ENCODE measurements at places on chromosomes 12 and 14.
A peak's percentile ranks its signal among the peaks of the same experiment; 100 is the strongest.

DNA sequence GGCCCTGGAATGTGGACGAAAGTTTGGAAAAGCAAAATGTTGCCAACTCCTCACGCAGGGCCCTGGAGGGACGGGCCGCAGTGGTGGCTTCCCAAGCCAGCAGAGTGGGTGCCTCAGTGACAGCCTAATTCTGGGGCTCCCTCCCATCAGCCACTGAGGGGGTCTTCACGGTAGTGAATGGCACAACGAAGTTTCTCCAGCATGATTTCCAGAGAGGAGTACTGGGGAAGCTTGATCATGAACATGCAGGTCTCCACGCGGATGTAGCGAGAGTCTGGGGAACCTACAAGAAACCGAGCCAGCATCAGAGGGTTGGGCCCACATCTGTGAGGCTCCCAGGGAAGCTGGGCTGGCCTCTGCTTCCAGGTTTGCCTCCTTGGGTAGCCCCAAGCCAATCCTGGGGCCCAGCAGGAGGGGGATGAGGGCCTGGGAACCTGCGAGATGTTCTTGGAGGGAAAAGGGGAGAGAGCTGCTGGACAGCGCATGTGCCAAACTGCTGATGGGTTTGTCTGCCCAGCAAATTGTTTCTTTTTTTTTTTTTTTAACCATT lies 37.0 kb downstream of the TRAFD1 start:
- no peak overlapping the region for H3K27ac ChIP-seq
- peaks cover 11% of the 10 kb centered on the region for H3K36me3 ChIP-seq
- DNase-seq, result no peak
- no peaks in the 10 kb centered on the region for H3K4me1 ChIP-seq
- H3K27me3 ChIP-seq, result no peaks in the 10 kb centered on the region

GRCh38 chr14:61355892-61356325 lies 34.5 kb downstream of the PRKCH start:
- H3K4me3 ChIP-seq, result no peak overlapping the region
- H3K27me3 ChIP-seq, result no peaks in the 10 kb centered on the region
- no peak overlapping the region for H3K27ac ChIP-seq
- H3K36me3 ChIP-seq, result no peaks in the 10 kb centered on the region

DNA sequence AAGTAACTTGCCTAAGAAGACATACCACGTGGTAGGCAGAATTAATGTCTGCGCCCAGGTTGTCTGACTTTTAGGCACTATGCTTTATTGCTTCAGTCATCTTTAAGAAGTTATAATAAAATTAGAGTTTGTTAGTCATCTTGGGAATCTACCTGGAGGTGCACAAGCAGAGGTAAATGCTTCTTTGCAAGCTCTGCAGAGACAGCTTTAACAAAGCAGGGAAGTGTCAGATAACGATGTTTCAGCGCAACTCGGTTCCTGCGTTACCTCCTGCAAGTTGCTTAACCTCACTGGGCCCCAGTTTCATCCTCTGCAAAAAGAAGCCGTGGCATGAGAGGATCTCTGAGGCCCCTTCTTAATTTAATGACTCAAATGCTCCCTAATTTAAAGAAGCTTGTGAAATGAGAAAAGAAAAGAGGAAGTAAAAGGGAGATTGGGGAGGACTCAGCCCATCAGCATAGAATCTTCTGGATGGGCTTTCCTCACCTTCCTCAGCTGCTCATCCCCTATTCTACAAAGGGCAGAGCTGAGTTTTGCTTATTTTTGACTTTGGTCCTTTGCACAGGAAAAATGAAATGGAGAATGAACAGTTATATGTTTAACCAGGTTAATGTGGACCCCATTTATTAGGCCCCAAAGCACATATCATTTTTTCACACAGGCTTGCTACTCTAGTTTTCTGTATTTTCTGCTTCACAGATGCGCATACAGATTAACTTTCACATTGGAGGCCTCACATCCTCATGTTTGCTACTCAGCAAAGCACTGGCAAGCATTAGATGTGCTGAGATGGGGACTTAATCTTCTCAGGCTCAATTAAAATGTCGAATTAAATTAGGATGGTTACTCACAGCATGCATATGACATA lies 5.1 kb downstream of the ARHGDIB start:
- no peaks in the 10 kb centered on the region for H3K4me1 ChIP-seq
- DNase-seq, result no peak
- no peak overlapping the region for H3K27ac ChIP-seq
- H3K27me3 ChIP-seq, result no peaks in the 10 kb centered on the region
- no peaks in the 10 kb centered on the region for H3K36me3 ChIP-seq
- no peak overlapping the region for H3K4me3 ChIP-seq

DNA sequence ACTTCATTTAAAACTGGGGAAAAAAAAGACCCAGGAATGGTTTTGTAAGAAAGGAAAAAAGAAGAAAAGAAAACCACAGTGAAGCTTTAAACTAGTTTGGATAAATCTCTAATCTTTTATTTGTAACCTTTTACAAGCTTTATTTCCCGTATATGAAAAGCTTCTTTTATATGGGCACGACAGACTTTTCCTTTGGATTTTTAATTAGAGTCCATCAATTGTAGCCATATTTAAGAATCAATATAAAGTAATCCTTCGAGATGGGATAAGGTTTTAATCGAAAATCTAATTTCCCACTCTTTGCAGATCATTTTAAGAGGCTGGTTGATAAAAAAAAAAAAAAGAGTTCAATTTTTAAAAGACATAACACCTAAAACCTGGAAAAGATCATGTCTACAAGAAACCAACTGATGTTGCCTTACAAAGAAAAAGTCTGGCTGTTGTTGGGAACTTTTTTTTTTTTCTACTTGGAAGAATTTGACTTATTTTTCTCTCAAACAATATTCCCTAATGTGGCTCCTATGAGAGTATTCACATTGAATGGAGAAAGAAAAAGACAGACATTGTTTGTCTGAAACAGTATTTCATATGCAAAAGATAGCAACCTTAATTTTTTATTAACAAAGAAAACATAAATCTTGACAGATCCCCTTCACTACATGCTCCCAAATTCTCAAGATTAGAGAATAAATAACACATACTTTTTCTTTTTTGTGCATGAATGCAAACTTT lies 4.9 kb upstream of the OTX2 start:
- no peak overlapping the region for H3K27ac ChIP-seq
- H3K36me3 ChIP-seq, result no peaks in the 10 kb centered on the region
- H3K4me1 ChIP-seq, result no peaks in the 10 kb centered on the region

DNA sequence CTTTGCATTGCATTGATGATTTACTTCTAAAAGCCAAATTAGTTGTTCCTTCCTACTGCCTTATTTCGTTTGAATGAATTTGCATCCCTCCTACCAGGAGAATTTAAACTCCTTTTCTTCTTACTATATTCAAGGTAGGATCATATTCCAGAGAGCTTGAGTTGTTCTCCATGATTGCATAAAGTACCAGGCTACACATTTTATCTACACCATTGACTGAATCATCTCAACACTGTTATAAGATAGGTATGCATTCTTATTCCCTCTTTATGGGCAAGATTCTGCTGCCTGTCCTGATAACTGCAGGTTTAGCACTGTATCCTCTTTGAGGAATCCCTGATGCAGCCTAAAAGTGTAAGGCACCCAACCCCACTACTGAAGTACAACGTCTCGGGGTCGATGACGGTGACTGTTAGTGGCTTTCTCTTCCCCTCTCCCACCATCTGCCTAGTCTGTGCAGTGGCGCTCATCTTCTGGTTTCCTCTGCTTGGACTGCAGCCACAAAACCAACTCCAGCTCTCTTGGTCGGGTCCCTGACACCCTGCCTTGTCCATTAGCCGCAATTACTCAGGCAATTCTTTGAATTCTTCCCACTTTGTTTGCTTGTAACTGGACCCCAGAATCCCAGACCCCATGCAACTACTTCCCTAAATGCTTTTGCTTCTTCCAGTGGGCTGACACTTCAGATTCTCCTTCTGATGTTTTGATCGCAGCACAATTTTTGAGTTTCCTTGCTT lies 44.4 kb upstream of the STXBP6 start:
- H3K4me3 ChIP-seq, result no peak overlapping the region
- H3K36me3 ChIP-seq, result no peaks in the 10 kb centered on the region
- DNase-seq, result no peak
- H3K4me1 ChIP-seq, result peaks cover 13% of the 10 kb centered on the region

DNA sequence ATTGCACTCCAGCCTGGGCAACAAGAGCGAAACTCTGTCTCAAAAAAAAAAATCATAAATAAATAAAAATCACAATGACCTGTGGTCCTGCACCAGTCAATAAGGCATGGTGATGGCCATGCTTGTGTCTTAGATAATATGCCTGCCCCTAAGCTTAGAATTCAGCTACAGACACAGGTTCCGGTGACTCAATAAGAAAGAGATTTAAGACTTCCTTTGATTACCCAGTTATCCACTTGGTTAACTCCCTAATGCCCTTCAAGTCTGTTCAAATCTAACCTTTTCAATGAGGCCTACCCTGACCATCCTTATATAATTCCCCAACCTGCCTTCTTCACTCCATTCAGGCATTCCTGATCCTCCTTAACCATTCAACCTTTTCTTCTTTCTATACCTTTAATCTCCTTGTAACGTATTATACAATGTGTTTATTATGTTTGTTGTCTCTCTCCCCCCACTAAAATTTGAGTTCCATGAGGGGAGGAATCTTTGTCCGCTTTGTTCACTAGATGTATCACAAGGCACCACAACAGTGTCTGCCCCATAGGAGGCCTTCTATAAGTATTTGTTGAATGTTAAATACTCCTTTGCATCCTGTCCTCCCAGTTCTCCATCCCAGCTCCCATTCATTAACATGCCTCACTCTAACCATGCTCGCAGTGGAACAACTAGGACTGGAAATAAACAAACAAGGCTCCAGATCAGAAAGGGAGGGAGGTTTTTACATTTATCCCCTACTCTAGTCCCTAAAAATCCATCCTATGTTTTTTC lies 8.9 kb downstream of the MAP4K5 start:
- no peak overlapping the region for H3K4me3 ChIP-seq
- no peak for DNase-seq
- H3K27me3 ChIP-seq, result no peaks in the 10 kb centered on the region
- peaks cover 25% of the 10 kb centered on the region for H3K4me1 ChIP-seq

- H3K27ac ChIP-seq, result no peak overlapping the region
- peaks cover 14% of the 10 kb centered on the region for H3K36me3 ChIP-seq
- H3K4me1 ChIP-seq, result peaks cover 20% of the 10 kb centered on the region
- DNase-seq, result no peak
- H3K4me3 ChIP-seq, result no peak overlapping the region
These were observed 13.9 kb downstream of the ERG28 start for GRCh38 chr14:75646762-75647161.

DNA sequence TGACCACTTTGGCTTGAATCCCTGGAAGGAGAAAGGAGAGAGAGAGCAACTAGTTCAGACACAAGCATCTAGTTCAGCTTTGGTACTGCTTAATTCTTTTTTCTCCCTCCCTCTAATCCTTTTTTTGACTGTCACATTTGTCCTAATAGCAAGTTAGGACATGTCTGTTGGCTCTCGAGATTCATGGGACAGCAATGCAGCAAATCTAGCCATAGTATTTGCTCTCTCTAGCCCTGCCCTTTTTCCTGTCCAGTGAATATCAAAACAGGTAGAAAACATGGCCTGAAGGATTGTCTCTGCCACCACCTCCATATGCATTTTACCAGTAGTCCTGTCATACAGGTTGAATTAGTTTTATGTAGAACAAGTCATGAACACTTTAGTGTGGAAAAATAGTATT lies 116.4 kb downstream of the PTPRB start:
- no peak for DNase-seq
- H3K27me3 ChIP-seq, result no peaks in the 10 kb centered on the region
- no peaks in the 10 kb centered on the region for H3K4me1 ChIP-seq
- no peaks in the 10 kb centered on the region for H3K36me3 ChIP-seq
- H3K4me3 ChIP-seq, result no peak overlapping the region

DNA sequence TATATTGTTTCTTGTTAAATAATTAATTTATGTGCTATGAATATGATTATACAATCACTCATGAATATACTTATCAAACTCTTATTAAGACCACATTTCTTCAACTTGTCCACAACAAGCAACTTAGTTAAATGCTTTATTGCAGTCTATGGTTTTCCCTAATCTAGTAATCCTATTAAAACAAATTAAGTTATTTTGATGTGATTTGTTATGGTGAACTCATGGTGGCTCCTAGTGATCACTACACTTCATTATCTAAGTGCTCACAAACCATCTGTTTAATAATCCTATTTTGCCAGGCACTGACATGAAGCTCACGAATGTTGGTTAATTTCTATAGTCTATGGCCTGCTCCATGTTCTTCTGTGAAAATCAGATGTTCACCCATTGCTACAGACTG lies 42.9 kb downstream of the INSM2 start:
- no peaks in the 10 kb centered on the region for H3K27me3 ChIP-seq
- H3K36me3 ChIP-seq, result no peaks in the 10 kb centered on the region
- no peak for DNase-seq
- no peaks in the 10 kb centered on the region for H3K4me1 ChIP-seq
- H3K27ac ChIP-seq, result no peak overlapping the region
- H3K4me3 ChIP-seq, result no peak overlapping the region

- H3K27ac ChIP-seq, result peak overlapping the region; percentile 46
- no peaks in the 10 kb centered on the region for H3K36me3 ChIP-seq
- no peaks in the 10 kb centered on the region for H3K27me3 ChIP-seq
- no peak for DNase-seq
These were observed 6.7 kb downstream of the VASH1 start for GRCh38 chr14:76767681-76768656.

GRCh38 chr14:21049271-21049673 lies 7.1 kb downstream of the RNASE7 start:
- DNase-seq, result no peak
- H3K36me3 ChIP-seq, result no peaks in the 10 kb centered on the region
- H3K4me1 ChIP-seq, result peaks cover 14% of the 10 kb centered on the region
- H3K27ac ChIP-seq, result no peak overlapping the region
- H3K27me3 ChIP-seq, result no peaks in the 10 kb centered on the region

- H3K4me3 ChIP-seq, result no peak overlapping the region
- H3K27ac ChIP-seq, result no peak overlapping the region
- H3K36me3 ChIP-seq, result no peaks in the 10 kb centered on the region
- no peaks in the 10 kb centered on the region for H3K27me3 ChIP-seq
- no peak for DNase-seq
These were observed 4.5 kb upstream of the CACNA2D4 start for GRCh38 chr12:1922985-1923384.

DNA sequence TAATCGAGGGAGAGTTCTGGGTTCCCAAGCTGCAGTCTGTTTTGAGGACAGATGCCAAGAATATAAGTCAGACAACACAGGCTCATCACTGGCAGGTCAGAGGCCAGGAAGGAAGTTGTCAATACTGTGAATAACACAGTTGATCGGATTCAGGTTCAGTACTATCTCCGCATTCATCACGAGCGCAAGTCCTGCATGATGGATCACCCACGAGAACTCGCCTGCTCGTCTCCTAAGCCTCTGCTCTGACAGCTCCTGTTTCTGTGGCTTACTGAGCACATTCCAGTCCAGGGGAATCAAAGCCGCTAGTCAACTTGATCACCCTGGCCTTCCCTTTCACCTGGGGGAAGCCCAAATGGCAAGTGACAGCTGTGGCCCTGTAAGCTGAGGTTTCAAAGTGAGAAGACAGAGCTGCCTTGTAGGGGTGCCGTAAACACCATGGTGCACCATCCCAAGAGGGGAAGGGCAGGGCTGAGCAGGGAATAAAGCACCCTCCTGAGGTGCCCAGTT lies 60.1 kb upstream of the DICER1 start:
- no peaks in the 10 kb centered on the region for H3K27me3 ChIP-seq
- no peak overlapping the region for H3K27ac ChIP-seq

GRCh38 chr12:67994046-67994445 lies 4.8 kb downstream of the IFNG-AS1 start:
- no peaks in the 10 kb centered on the region for H3K4me1 ChIP-seq
- H3K27ac ChIP-seq, result no peak overlapping the region
- no peaks in the 10 kb centered on the region for H3K36me3 ChIP-seq
- H3K4me3 ChIP-seq, result no peak overlapping the region
- no peaks in the 10 kb centered on the region for H3K27me3 ChIP-seq

- no peaks in the 10 kb centered on the region for H3K36me3 ChIP-seq
- no peak overlapping the region for H3K4me3 ChIP-seq
- no peaks in the 10 kb centered on the region for H3K27me3 ChIP-seq
- peaks cover 11% of the 10 kb centered on the region for H3K4me1 ChIP-seq
These were observed 4.5 kb upstream of the MIA2 start for GRCh38 chr14:39229222-39229543.
